ENCODE measurements at places on chromosomes 13 and 19.

GRCh38 chr13:95745289-95745688 lies 68.3 kb downstream of the DNAJC3 start:
- no peak for DNase-seq

- no peak for DNase-seq
Observed at GRCh38 chr13:39433651-39434050, 169.3 kb downstream of the LHFPL6 start.

DNA sequence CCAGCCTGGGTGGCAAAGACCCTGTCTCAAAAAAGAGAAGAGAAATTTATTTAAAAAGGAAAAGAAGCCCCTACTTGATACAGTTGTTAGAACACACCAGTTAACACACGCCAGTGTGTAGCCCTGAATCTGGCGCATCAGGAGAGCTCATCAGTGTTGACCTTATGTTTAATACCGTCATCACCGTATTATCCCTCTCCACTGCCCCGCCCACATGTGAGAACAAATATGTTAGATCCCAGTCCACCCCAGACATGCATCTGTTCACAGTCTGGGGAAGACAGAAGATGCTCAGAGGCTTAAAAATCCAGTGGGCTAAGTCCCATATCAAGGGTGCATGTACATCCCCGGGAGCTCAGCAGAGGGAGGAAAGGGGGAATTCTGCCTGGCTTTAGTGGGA lies 155.2 kb downstream of the DPF1 start:
- DNase-seq = no peak

DNA sequence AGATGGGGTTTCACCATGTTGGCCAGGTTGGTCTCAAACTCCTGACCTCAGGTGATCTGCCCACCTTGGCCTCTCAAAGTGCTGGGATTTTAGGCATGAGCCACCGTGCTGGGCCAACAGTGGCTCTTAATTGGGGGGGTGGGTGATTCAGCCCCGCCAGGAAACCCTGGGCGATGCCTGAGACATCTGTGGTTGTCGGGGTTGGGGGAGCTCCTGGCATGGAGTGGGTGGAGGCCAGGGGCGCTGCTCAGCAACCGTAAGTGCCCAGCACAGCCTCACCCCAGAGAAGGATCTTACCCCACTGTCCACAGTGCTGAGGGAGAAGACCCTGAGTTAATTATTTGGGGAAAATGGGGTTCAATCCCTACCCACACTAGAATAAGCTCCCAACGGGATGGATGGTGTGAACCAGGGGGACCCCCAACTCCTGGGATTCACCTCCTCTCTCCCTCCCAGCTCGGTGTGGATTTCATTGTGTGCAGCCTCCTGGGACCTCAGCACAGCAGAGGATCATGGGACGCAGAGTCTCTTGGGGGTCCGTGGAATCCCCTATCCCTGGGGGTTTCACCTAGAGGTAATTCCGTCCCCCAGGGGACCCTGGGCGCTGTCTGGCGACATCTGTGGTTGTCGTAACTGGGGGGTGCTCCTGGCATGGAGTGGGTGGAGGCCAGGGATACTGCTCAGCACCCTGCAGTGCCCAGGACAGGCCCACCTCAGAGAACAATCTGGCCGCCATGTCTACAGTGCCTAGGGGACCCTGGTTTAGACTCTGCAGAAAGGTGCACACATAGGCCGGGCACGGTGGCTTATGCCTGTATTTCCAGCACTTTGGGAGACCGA lies 68.9 kb downstream of the GADD45B start:
- DNase-seq = no peak

- no peak for DNase-seq
Observed at GRCh38 chr13:36030670-36031331, 100.4 kb downstream of the DCLK1 start.

DNA sequence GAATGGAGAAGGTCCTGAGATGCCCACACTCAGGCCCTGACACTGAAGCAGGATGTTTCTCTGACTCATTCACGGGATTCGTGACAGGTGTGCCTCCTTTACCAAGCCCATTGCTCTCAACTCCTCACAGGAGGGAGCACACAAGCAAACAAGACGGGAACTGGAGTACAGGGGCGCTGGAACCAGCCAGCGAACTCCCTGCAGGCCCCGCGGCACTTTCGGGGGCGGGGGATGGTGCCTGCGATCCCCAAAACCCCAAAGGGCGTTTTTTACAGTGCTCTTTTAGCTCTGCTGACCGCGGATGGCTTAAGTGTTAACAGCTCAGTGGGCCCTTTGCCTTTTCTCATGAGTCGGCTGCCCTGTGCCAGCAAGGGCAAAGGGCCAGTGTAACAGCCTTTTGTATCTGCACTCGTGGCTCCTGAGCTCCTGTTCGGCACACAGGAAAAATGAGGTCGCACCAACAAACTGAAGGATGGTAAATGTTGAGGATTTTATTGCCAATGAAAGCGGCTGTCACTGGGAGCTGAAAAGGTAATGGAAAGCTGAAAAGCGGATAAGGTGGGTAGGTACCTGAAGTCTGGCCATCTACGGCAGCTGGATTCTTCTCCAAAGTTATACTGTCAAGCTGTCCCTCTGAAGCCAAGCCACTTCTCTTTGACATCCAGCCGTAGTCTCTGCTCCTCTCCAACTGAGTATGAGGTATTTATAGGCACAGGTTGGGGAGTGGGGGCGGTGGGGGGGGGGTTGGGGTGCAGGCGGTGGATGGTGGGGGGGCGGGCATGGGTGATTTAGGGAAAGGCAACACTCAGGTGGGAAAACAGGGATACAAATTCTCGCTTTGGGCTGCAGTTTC lies 65.0 kb upstream of the TRPC4 start:
- DNase-seq = no peak

GRCh38 chr13:80924596-80924995 lies 583.7 kb upstream of the SPRY2 start:
- no peak for DNase-seq

GRCh38 chr13:105665284-105665683 lies 870.2 kb downstream of the EFNB2 start:
- DNase-seq = no peak

DNA sequence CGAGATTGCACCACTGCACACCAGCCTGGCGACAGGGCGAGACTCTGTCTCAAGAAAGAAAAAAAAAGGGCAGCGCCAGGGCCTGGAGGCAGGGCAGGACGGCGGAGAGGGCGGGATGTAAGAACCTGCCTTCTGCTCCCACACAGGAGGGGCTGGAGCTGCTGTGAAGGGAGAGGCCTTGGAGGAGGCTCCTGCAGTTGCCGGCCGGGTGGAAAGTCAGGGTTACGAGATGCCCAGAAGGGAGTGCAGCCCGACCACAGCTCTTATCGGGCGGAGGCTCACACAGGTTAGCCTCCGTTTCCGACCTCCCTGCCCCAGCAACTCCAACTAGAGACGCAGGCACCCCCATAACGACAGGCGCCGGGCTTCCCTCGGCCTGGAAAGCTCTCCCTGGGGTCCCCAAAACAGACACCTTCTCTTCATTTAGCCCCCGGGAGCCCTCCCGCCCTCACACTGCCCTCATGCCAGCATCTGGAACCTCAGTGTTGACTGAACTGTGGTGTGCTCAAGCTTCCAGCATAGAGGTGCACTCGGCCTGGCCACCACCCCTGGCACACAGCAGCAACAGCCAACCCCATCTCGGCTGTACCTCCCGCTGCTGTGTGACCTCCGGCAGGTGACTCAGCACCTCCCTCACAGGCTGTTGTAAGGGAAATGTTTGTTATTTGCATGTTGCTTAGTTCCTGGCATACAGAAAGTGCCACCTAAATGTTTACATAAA lies 1.4 kb downstream of the PLPP2 start:
- peak; percentile 28 for DNase-seq

All from stimulated activated naive CD8-positive, alpha-beta T cell treated with anti-CD3 and anti-CD28 coated beads, Interleukin-15, Interleukin-2, amounts not matched to agents 100 U/mL and 50 U/mL, for 24 hours (primary cell).